Glomerular endothelial cell (primary cell): ENCODE measurements at places on chromosomes 11 and 22. TPM values are rescaled to one million over a fixed set of nuclear protein-coding genes. Genes with fewer than 3 reads are reported as not detected.

The KCNQ1 gene
- total RNA-seq, result 0.05 and 1.1 TPM in 2 replicates

- no peak for DNase-seq
These were observed 175.1 kb downstream of the FAT3 start for GRCh38 chr11:92399705-92400104.

GRCh38 chr11:93903989-93904388, 53.6 kb upstream of the VSTM5 start:
- no peak for DNase-seq

The MUC5AC gene
- not detected in 2 replicates for total RNA-seq

The B4GALNT4 gene
- 4.7 and 5.3 TPM in 2 replicates for total RNA-seq

DNA sequence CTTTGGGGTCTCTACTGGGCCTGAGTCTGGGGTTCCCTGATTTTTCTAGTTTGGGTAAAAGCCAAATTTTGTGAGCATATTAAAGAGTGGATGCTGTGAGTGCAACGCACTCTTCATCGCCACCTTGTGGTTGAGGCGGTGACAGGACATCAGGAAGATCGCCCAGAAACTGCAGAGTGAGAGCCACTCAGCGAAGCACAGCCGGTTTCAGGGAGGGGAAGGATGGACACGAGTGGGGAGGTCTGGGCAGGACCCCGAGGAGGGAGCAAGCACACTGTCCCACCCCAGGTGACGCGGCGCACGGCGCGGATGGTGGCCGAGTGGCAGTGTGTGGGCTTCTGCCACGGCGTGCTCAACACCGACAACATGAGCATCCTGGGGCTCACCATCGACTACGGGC, 9.1 kb downstream of the SELENOO start:
- no peak for DNase-seq

- no peak for DNase-seq
These were observed 35.0 kb upstream of the MPEG1 start for GRCh38 chr11:59247531-59248227.

GRCh38 chr11:124874571-124875255, 9.5 kb downstream of the ROBO3 start:
- no peak for DNase-seq

GRCh38 chr11:60951904-60952741, at the start of gene SLC15A3:
SLC15A3 (minus strand) TSS chr11:60952176; CDS start chr11:60951551, 625 bp downstream.
- DNase-seq, result no peak

The OR51I1 gene
- total RNA-seq, result not detected in 2 replicates

The SAA4 gene
- not detected in 2 replicates for total RNA-seq
